ENCODE measurements at places on chromosomes 5 and 9.
A peak's percentile ranks its signal among the peaks of the same experiment; 100 is the strongest.

DNA sequence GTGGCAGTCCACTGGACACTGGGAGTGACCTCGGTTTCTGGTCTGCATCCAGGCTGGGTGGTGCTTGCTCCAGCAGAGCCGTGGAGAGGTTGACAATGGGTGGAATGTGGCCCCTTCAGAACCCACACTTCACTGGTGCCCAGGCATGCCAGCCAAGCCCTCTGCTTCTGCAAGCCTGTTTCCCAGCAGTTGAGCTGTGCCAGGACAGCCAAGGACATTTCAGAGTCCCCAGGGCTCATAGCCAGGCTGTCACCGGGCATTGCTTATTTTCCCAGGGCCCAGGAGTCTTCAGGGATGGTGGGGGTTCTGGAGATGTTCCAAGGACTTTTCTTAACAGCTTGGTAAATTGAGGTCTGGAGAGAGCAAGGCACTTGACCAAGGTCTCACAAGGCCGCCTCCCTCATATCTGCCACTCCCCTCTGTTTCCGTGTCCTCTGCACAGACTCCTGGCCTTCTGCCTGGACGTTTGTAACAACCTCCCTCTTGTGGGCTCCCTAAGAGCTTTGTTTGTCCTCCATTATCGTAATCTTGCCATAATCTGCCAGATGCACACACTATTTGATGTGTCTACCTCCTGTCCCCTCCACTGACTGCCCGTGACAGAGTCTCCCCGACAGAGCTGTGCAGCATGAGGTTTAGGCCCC, 3.8 kb upstream of the NDST1 start:
- DNase-seq, result no peak

GRCh38 chr5:140362875-140363630, 3.1 kb downstream of the SLC4A9 start:
- DNase-seq, result peak; percentile 72

DNA sequence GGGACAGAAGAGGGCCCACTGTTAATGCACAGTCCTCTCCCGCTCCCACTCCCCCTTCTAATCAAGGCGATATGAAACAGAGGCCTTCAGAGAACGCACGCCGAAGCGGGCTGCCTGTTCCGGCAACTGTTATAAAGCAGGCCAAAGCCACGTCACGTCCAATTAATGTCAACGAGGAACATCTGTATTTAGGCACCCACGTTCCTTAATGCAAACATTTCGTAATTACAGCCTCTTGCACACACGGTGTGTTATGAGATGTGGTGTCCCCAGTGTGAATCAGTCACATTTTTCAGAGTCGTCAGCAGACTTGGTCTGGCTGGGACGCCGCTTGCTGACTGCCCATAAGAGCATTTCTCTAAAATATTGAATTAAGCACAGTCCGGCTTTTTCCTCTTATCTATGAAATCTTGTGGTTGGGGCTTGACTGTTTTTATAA, 339.0 kb downstream of the NSG2 start:
- DNase-seq, result no peak

DNA sequence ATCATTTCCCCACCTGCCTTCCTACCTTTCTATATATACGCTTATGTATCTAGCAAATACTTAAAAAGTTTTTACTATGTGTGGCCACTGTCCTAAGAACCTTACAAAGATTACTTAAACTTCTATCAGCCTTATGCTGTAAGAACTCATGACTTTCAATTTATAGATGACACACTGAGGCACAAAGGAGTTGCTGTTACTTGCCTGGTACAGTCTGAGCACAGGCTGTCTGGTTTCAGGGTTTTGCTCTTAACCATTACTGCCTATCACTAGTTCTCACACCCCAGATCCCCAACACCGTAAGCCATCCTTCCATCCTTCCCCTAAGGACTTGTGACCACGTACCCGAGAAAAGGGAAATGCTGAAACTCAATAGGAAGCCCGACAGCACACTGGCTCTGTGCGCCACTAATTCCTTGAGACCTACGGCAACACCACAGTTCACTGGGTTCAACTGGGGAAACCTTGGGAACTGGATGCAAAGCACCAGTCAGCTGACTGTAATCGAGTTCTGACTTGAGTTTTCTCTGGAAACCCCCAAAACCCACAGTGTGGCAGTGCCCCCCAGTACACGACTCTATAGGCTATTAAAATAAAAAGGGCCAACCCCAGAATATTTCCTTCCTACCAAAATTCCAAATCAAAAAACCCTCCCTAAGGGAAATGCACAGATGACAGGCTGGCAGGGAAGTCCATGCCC, 56.0 kb downstream of the AUH start:
- no peak for DNase-seq

DNA sequence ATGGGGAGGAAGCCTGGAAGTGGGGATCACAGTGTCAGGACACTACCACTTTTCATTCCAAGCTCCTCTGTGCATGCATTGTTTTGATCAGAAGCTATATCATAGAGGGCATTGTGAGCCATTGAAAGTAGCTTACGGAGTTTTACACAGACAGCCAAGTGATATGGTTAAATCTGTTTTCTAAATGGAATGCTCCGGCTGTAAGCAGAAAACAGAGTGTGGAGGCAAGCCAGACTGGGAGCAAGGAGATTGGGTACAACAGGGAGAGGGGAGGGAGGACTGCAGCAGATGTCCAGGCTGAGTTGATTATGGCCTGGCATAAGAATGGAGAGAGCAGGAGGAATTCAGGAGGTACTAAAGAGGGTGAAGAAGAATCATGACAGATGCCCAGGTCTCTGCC, 15.5 kb upstream of the SOWAHA start:
- no peak for DNase-seq

DNA sequence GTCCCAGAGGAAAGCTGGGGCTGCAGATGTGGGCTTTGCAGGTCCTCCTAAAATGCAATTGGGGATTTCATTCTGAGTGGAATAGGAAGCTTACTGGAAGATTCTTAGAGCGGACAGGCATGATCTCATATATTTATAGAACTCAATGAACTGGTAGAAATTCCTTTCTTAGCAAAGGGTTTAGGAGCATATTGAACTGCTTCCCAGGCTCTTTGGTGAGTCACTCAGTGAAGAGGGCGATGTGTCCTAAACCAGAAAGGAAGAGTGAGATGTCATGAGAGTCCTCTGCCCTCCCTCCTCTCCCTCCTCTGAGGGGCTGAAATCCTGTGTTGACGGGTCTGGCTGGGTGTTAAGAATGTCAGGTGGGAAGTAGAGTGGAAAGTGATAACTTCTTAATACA, 26.3 kb upstream of the SEMA6A start:
- DNase-seq, result no peak

DNA sequence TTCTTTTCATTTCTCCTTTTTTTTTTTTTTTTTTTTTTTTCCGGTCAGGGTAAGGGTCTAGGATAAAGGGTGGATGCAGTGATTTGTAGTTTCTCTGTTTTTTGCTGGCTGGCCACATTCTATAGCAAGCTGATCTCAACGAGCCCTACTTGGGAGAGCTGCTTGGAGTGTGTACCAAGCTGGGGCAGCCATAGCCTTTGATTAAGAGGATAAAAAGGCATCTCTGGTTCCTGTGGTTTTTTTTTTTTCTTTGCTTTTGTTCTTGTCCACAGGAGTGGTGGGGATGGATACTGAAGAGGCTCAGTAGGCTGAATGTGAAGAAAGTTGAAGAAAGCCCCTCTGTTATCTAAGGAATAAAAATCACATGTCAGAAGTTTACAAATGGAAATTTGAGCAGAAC, 955.3 kb upstream of the WWC1 start:
- no peak for DNase-seq

- no peak for DNase-seq
Observed at GRCh38 chr5:1840741-1841521, 39.7 kb downstream of the NDUFS6 start.

DNA sequence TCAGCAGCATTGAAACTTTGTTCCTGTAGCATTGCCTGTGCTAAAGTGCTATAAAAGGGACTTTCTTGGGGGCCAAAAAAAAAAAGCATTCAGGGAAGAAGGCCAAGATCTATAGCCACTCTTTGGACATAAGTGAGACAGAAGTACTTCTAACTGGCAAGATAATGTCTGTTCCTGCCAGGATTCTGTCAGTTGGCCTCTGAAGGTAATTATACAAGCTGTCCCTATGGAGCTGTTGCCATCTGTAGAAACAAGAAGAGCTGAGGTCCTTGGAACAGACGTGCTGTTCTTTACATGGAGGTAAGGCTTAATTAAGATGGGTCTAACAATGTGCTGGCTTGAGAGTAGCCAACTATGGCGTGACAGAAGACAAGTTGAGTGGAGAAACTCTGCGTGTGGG, 9.7 kb downstream of the KIF20A start:
- DNase-seq, result no peak

GRCh38 chr9:70135176-70135575, 91.5 kb downstream of the MAMDC2 start:
- no peak for DNase-seq

GRCh38 chr9:97556721-97557605, 55.5 kb downstream of the TMOD1 start:
- DNase-seq, result no peak

DNA sequence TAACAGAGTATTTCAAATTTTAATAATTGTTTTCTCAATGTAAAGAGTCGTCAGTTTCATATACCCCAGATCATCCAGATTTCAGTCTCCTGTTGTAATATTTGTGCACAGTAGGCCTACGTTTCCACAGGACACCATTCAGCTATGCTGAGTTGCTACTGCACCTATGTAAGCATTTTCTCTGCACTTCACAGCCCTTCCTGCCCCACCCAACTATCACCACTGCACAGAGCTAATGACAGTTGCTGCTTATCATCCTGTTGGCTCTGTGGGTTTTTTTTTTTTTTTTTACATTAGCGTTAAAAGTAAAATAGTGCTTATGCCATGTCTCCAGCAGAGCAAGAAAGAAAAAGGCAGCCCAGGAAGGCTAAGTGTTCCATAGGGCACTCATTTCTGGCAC, 5.9 kb upstream of the PRKACG start:
- peak; percentile 10 for DNase-seq

GRCh38 chr9:129225815-129226214, 47.8 kb upstream of the IER5L start:
- no peak for DNase-seq

DNA sequence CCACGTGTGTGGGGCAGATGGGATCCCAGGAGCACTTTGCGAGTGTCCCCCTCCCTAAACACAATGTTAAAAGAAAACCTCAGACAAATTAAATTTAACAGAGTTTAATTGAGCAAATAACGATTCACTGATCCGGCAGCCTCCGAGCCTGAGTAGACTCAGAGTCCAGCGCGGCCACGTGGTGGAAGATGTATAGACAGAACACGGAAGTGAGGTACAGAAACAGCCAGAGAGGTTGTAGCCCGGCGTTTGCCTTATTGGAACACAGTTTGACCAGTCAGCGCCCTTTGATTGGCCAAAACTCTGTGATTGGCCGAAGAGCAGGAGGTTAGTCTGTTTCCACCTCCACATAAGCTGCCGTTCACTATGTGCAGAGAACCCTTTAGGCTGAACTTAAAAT, 363.0 kb upstream of the IRX2 start:
- no peak for DNase-seq

- no peak for DNase-seq
Observed at GRCh38 chr5:138926257-138926656, 51.1 kb upstream of the LRRTM2 start.

GRCh38 chr5:150595466-150596031, 44.9 kb upstream of the SYNPO start:
- DNase-seq, result no peak

GRCh38 chr5:175681968-175682340, 24.1 kb downstream of the HRH2 start:
- DNase-seq, result no peak
